ENCODE measurements at places on chromosomes 1 and 21. TPM values are rescaled to one million over a fixed set of nuclear protein-coding genes. Genes with fewer than 3 reads are reported as not detected.

DNA sequence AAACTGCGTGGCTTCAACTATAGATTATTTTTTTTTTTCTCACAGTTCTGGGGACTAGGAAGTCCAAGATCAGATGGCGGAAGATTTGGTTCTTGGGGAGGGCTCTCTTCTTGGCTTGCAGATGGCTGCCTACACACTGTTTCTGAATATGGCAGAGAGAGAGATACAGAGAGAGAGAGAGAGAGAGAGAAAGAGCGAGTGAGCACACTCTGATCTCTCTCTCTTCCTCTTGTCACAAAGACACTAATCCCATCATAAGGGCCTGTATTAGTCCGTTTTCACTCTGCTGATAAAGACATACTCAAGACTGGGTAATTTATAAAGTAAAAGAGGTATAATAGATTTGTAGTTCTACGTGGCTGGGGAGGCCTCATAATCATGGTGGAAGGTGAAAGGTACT is 79.5 kb downstream of the IGSF21 start:
- no peak for DNase-seq

- DNase-seq, result no peak
These were observed 122.9 kb upstream of the ARHGEF16 start for GRCh38 chr1:3331564-3331963.

DNA sequence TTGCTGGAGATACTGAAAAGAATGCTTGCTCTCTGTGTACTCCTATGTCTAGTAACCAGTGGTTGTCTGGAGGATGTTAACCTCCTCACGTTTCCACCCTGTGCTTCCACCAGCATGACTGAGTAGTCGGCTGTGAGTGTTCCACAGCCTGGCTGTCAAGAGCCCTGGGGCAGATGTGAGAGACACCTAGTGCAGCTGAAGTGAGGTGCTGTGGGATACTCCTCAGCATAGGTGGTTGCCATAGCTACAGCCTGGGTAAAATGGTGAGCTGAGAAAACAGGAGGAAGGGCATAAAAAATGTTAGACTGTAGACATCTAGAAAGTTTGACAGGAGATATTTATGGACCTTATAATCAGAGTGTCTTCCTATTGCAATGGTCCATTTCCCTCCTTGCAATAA is 15.8 kb downstream of the IVL start:
- no peak for DNase-seq

The TCHH gene
- total RNA-seq, result 0.07 TPM

The SH2D5 gene
- 1.2 TPM for total RNA-seq

DNA sequence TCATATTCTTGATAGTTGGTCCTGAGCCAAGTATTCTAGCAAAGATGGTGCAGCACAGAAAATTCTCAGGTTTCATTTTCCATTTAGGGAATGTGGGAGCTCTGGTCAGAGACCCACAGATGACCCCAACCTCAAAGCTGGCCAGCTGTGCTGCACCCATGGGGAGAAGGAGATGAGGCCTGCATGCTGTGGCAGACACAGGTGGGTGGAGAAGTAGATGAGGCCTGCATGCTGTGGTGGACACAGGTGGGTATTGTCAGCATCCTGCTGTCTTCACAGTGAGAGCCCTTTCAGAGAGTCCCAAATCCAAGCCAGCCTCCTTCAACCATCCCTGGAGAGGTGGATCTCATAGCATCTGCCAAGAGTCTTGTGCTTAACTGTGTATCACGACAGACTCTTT is 77.7 kb downstream of the DSCAM start:
- no peak for DNase-seq

DNA sequence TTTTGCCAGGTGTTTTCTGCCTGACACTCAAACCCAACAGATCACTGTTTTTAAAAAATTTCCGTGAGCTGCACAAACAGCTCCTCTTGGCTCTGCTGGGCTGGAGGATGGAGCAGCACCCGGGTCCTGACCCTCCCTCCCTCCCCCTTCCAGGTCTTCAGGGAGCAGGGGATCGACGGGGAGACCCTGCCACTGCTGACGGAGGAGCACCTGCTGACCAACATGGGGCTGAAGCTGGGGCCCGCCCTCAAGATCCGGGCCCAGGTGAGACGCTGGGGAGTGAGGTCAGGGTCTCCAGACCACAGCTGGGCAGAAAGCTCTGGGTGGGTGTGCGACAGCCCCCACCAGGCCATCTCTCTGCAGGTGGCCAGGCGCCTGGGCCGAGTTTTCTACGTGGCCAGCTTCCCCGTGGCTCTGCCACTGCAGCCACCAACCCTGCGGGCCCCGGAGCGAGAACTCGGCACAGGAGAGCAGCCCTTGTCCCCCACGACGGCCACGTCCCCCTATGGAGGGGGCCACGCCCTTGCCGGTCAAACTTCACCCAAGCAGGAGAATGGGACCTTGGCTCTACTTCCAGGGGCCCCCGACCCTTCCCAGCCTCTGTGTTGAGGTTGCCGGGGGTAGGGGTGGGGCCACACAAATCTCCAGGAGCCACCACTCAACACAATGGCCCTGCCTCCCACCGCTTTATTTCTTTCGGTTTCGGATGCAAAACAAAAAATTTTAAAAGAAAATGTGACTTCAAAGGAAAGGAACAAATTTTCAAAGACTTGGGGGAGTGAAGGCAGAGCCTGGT is 15.3 kb downstream of the NOC2L start:
- no peak for DNase-seq

- no peak for DNase-seq
These were observed 77.8 kb downstream of the BACH1 start for GRCh38 chr21:29376556-29376955.

DNA sequence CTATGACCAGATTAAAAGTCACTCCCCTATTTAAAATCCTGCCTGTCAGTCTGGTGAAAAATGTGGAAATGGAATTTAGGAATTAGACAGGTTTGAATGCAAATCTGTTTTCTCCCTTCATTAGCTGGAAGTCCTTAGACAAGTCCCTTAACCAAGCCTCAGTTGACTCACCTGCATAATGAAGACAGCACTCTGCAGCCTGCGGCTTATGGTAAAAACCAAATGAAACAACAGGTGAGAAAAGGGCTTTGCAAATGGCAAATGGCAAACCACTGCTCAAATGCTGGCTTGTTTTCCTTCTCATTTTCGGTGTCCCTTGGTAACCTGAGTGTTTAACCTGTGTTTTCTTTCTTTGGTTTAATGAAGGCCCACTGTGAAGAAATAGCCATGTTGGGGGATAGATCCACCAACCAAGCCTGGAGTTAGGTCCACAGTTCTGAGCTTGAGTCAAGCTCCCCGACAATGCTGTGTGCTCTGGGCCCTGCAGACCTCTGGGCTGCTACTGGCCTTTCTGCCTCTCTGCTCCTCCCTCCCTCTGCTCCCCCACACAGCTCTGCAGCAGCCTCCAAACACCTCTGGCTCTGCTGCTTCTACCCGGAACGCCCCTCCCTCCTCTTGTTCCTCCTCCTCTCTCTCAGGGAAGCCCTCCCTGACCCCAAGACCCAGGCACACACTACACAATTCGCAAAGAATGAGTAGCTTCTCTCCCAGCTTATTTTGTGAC is 641.8 kb downstream of the MATN1 start:
- DNase-seq, result no peak

Measured in type B pancreatic cell (in vitro differentiated cells).